ENCODE measurements at places on chromosomes 12 and 14. TPM values are rescaled to one million over a fixed set of nuclear protein-coding genes. Genes with fewer than 3 reads are reported as not detected.

MOK gene
- 2.0 TPM for total RNA-seq

GRCh38 chr14:49581209-49582112, 4.7 kb downstream of the RPS29 start:
- H3K4me1 ChIP-seq, result peaks cover 37% of the 10 kb centered on the region
- H3K27me3 ChIP-seq, result peaks cover 4% of the 10 kb centered on the region
- DNase-seq, result no peak
- peaks cover 60% of the 10 kb centered on the region for H3K36me3 ChIP-seq

DNA sequence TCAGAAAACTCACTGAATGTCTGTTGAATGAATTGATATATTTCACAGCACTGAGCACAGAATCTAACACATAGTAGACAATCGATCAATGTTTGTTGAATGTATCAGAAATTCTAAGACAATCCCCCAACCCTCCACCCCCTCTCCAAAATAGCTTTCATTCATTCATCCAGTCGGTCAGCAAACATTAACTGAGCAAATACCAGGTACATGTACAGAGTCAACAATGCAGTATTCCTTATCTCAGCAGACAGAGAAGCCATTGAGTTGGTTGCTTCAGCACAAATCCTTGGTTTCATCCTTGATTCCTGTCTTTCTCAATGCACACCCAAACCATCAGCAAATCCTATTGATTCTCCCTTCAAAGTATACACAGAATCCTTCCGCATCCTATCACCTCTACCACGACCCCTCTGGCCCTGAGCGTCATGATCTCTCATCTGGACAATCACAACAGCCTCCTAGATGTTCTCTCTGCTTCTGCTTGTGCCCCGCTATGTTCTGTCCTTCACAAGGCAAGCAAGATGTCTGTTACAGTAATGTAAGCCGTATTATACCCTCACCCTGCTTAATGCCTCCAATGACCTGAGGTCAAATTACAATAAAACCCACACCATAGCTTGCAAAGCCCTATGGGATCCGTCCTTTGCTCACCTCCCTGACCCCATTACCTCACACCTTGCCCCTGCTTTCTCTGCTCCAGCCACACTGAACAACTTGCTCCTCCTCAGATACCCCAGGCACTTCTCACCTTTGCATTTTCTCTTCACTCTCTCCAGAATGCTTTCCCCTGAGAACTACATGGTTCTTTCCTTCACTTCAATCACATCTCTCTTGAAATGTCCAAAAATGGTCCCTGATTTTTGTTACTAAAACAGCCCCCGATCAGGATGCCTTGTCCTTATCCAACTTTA, 738.1 kb upstream of the TBX3 start:
- H3K36me3 ChIP-seq, result no peaks in the 10 kb centered on the region
- H3K27ac ChIP-seq, result no peak overlapping the region
- H3K27me3 ChIP-seq, result no peaks in the 10 kb centered on the region
- no peak for DNase-seq
- H3K4me3 ChIP-seq, result no peak overlapping the region
- peaks cover 3% of the 10 kb centered on the region for H3K4me1 ChIP-seq

GRCh38 chr12:72491426-72491825, 219.3 kb downstream of the TRHDE start:
- no peaks in the 10 kb centered on the region for H3K27me3 ChIP-seq
- no peaks in the 10 kb centered on the region for H3K4me1 ChIP-seq
- peaks cover 4% of the 10 kb centered on the region for H3K36me3 ChIP-seq
- DNase-seq, result no peak
- no peak overlapping the region for H3K27ac ChIP-seq
- H3K4me3 ChIP-seq, result no peak overlapping the region

DNA sequence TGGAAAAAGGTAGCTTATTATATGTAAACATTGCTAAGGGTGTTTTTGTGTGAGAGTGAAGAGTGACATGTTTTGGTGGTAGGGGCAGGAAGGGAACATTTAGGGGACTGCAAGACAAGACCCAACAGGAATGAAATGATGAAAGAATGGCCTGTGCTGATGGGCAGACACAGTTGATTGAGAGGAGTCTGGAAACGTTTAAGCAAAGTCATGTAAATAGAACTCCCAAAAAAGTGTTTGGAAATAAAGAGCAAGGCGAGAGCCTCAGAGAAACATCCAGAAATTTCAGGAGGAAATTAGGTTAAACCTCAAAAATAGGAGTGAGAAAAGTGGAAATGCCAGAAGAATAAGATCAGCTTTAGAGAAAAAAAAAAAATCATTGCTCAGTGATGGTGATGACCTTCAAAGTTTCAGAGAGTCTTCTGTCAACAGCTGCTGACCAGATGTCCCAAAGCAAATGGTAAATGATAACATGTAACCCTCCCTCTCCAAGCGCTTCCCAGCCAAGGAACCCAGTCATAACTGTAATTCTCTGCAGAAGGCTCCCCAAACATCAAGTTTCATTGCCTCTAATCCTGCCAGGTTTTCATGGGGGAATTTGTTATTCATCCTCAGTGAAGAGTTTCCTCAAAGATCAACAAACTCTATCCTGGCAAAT, 223.2 kb upstream of the FAR2 start:
- H3K27ac ChIP-seq, result peak overlapping the region; percentile 64
- no peak overlapping the region for H3K4me3 ChIP-seq
- H3K4me1 ChIP-seq, result no peaks in the 10 kb centered on the region
- peaks cover 5% of the 10 kb centered on the region for H3K27me3 ChIP-seq
